NB4 (cell line): ENCODE measurements at places on chromosomes 11 and 22.

- no peak for DNase-seq
Observed at GRCh38 chr11:75813124-75813523, 1.9 kb upstream of the UVRAG start.

DNA sequence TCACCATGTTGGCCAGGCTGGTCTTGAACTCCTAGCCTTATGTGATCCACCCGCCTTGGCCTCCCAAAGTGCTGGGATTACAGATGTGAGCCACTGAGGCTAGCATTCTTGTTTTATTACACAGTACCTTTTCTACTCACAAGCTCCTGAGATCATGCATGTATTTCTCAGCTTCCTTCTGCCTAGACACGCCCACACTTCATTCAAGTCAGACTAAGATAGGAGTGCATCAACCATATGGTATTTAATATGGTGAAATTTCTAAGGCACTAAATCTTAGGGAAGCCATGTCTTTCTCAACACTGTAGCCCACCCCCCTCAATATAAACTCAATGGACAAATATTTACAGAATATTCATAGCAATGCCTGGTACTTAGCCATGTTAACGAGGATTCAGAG, 62.1 kb downstream of the SLC25A17 start:
- no peak for DNase-seq

- DNase-seq = no peak
Observed at GRCh38 chr22:23547818-23548500, 32.1 kb downstream of the IGLL1 start.

DNA sequence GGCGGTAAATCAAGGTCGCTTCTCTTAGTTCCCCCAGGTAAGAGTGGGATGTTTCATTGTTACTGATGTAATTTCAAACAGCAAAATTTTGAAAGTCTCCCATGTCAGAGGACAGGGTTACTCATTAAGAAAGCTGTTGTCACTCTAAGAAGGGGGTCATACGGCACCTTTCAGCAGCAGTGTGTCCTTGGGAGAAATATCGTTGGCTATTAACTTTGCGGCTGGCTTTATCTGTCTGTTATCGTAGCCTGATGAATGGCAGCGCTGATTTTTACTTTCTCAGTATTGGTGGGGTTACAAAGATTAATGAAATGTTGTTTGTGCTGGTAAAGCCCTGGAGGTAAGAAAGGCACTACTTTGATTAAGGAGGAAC, 27.5 kb upstream of the FBXO3 start:
- DNase-seq = no peak

- DNase-seq = no peak
Observed at GRCh38 chr22:43891360-43892182, at the start of gene PNPLA5. TSS of gene PNPLA5 (minus strand) at chr22:43892013. CDS start at chr22:43891880, 133 bp downstream.

GRCh38 chr11:118938491-118939403, 13.0 kb upstream of the BCL9L start:
- no peak for DNase-seq

- no peak for DNase-seq
Observed at GRCh38 chr11:110447897-110448745, 18.4 kb downstream of the FDX1 start.

DNA sequence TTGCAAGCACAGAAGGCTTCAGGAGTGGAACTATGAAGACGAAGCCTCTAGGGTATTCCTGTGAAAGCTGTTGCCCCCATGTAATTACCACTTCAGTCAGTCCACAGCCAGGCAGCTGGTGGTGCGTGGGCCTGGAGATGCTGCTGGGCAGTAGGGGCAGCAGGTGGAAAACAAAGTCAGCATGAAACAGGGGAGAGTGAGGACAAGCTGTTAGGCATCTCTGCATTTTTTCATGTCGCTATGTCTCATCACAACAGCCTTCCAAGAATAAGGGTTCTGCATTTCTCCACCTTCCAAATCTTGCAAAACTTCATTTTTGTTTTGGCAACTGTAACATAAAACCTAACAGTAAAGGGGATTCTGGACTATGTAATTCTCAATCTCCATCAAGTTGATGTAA, 757.5 kb downstream of the NELL1 start:
- DNase-seq = no peak

DNA sequence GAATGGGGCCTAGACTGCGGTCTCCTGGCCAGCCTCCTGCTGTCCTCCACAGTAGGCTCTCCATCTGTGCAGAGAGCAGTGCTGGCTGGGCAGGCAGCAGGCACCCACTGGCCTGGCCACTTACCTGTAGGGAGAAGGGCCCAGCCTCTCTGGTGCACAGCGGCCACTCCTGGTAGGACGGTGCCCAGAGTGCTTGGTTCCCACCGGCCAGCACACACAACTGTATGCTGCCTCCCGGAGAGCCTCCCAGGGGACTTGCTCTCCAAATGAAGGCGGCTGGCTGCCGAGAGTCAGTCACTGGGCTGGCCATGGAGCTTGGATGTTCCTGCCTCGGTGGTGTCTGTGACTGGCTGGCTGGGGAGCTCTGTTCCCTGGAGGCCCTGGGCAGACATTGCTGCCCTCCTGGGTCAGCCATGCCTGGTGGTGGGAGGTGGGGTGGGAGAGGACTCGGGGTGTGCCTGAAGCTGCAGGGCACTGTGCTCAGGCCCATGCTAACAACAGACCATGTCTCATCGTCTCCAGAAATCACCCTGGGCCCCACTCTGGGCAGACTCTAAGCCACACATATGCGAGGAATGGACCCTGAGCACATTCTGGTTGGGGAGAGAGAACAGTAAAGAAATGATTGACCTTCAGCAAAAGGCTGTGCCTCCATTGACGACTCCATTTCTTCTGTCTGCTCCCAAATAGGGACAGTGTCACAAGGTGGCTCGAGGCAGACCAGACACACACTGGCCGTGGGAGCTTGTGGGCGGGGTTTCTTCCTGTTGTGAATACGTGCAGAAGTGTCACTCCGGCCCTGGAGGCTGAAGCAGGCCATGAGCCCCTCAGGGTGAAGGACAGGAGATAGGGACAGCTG, 350.8 kb downstream of the TBC1D22A start:
- no peak for DNase-seq

- DNase-seq = peak; percentile 61
Observed at GRCh38 chr11:114148013-114148382, 88.5 kb downstream of the ZBTB16 start.

GRCh38 chr11:86941871-86942599, 13.2 kb downstream of the FZD4 start:
- DNase-seq = no peak

GRCh38 chr11:107562647-107563208, 2.8 kb downstream of the ALKBH8 start:
- DNase-seq = peak; percentile 12

- peak; percentile 21 for DNase-seq
Observed at GRCh38 chr11:63764679-63765647, 3.6 kb downstream of the ZFTA start.

DNA sequence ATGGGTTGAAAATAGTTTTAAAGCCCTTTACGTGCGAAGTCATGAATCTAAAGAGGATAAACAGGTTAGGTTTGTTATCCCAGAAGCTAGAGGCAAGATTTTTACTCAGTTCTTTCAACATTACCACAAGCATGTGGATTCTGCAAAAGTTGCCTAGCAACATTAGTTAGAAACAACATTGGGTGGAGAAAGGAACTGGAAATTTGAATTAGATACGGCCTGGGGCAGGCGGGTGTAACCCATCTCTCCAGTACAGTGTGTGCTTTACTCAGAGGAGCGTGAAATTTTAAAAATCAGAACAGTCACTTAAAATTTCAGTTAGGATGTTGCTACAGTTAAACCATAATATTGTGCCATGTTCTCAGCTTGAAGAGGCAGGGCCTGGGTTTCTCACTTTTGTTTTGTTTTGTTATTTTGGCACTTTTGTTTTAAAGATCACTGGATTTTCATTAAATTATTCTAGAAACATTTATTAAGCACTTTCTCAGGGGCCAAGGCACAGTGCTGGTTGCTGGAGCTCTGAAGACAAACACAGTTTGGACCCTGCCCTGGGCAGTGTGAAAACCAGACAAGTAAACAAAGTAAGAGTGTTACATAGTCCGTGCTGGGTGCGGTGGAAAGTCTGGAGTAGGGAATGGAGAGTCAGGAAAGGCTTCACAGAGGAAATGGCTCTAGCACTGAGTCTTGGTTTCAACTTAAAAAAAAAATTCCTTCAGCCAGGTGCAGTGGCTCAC, 4.4 kb upstream of the WEE1 start:
- DNase-seq = peak; percentile 24
